ENCODE measurements at places on chromosomes 5 and 9. TPM values are rescaled to one million over a fixed set of nuclear protein-coding genes. Genes with fewer than 3 reads are reported as not detected.

DNA sequence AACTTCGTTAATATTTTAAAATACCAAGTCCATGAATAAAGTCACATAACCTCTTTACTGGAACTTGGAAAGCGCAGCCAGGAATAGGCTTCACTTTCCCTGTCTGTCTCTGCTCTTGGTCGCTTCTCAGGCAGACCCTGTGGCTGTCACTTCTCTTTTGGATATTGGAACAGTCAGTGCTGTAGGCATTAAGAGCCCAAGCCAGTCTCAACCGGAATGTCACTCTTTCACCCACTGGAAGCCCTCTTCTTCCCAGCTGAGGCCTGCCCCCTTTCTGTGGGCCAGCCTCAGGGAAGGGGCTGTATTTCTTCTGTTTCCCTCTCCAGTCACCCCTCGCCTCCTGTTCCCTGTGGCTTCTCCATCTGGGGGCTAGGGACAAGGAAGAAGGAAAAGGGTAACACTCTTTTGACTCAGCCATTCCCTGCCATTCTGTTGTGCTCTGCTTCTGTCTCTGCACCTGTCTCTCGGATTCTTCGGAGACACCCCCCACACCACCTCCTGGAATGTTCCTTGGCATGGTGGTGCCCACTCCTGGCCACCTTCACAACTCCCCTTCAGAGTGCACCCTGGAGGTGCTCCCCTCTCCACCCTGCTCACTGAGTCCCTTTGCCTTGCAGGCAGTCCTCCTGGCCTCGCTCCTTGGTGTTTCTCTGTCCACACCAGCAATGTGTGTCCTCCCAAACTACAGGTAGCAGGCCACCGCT is 103.4 kb downstream of the TRIO start:
- DNase-seq = no peak

GRCh38 chr5:178336889-178337288 is 104.3 kb upstream of the PHYKPL start:
- DNase-seq = no peak

- no peak for DNase-seq
Measured at GRCh38 chr5:65978251-65978650, 51.9 kb downstream of the ERBIN start.

- DNase-seq = no peak
Measured at GRCh38 chr5:149798466-149798865, 68.4 kb downstream of the PPARGC1B start.

- no peak for DNase-seq
Measured at GRCh38 chr5:130067364-130067763, 163.1 kb downstream of the CHSY3 start.

DNA sequence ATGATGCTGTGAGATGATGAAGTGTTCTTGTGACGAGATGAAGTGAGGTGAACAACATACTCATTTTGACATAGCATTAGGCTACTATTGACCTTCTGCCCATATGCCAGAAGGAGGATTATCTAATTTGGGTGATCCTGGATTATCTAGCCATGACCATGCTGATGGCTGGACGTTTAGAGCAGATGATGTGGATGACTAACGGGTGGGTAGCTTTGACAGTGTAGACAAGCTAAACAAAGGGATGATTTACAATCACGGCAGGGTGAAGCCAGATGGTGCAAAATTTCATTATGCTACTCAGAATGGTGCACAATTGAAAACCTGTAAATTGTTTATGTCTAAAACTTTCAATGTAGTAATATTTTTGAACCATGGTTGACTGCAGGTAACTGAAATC is 2403.4 kb upstream of the ACO1 start:
- no peak for DNase-seq

GRCh38 chr9:89983411-89983810 is 378.6 kb downstream of the GADD45G start:
- peak; percentile 28 for DNase-seq

DNA sequence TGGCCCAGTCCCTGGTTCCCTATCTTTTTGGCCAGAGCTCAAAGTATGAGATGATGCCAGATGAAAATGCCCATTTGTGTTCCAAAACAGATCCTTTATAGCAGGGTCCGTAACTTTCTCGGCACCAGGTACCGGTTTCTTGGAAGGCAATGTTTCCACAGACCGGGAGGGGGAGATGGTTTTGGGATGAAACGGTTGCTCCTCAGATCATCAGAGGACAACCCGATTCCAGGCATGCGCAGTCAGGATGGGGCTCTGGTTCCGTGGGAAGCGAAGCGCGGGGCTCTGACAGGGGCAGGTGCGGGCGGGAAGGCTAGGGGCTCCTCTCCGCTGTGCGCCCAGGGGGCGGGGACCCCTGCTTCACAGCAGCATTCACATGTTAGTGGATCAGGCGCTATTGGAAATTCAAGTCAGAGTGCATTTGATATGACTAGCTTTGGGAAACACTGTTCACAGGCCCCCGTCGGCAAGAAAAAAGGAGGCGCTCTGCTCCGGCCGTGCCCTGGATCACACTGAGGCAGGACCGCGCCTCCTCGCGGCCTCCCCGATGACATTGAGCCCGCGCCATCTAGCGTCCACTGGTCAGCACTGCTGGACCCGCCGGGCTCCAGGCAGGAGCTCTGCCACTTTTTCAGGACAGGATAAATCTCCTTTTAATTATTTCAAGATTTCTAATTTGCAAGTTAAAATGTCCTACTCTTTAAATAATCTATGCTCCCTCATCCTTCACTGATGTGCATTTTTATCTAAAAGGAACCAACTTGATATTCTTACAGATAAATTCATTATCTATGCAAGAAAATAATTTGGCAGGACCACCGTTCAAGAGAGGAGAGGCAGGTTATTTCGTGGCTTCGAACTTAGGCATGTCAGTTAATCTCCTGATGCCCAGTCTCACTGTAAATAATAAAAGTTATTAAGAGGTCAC is 190.0 kb downstream of the FANCC start:
- DNase-seq = peak; percentile 75

PRDM9 gene
- total RNA-seq = not detected

SLC6A7 gene
- total RNA-seq = not detected

- DNase-seq = no peak
Measured at GRCh38 chr9:34187891-34188240, 9.0 kb downstream of the UBAP1 start.

DNA sequence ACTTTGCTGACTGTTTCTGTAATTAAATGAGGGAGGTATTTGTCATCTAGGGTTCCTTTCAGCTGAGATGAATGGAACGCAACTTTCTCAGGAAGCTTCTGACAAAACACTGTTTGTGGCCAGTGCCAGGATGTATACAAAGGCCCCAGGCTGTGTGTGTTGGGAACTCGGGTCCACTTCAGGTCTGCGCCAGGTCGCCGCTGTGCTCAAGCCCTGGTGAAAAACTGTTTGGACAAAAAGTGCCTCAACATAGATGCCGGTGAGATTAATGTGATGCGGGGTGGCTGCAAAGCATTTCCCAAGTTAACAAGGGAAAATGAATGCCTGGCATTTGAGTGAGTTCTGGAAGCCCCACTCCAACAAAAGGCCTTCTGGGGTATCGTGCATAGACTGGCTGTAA is 156.4 kb downstream of the GABBR2 start:
- DNase-seq = no peak

ARL14EPL gene
- total RNA-seq = not detected

- no peak for DNase-seq
Measured at GRCh38 chr5:56123531-56124243, 109.4 kb downstream of the ANKRD55 start.

- DNase-seq = peak; percentile 18
Measured at GRCh38 chr5:32020271-32020670, 153.8 kb downstream of the GOLPH3 start.

LTC4S gene
- total RNA-seq = 1.5 TPM

DNA sequence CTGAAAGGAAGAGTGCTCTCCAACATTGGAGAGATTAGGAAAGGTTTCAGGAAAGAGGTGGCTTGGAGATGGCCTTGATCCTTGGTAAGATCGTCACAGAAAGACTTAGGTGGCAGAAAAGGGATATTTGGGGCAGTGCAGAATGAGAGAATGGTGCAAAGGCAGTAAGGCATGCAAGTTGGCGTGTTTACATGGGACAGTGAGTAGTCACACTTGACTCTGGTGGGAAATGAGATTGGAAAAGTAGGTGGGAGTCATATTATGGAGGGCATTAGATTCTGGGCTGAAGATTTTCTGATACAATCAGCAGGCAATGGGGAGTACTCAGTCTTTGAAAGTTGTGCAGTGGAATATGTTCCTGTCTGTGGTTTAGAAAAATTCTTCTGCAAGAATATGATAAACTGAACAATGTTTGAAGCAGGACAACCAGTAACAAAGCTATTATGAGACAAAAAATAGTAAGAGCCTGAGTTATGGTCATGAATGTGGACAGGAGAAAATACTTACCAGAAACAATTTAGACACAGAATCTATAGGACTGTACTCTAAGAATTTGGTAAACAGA is 76.2 kb upstream of the ANKRD55 start:
- DNase-seq = no peak

DNA sequence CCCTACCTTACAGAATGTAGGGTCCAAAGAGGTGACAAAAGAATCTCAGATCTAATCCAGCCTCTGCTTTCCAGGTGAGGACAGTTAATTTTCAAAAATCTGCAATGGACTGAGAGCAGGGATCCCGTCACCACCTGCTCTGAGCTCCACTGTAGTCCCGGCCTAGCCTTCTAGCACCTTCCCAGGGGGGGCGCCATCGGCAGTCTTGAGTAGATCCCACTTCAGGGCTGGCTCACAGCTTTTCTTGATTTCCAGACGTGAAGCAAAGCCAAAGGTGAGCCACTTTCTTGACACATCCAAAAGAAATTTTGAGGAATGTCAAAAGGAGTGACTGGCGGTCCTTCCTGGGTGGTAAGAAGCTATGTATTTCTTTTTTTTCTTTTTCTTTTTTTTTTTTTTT is 114.1 kb downstream of the SYK start:
- peak; percentile 60 for DNase-seq

- no peak for DNase-seq
Measured at GRCh38 chr5:149707097-149707496, 23.0 kb upstream of the PPARGC1B start.

DNA sequence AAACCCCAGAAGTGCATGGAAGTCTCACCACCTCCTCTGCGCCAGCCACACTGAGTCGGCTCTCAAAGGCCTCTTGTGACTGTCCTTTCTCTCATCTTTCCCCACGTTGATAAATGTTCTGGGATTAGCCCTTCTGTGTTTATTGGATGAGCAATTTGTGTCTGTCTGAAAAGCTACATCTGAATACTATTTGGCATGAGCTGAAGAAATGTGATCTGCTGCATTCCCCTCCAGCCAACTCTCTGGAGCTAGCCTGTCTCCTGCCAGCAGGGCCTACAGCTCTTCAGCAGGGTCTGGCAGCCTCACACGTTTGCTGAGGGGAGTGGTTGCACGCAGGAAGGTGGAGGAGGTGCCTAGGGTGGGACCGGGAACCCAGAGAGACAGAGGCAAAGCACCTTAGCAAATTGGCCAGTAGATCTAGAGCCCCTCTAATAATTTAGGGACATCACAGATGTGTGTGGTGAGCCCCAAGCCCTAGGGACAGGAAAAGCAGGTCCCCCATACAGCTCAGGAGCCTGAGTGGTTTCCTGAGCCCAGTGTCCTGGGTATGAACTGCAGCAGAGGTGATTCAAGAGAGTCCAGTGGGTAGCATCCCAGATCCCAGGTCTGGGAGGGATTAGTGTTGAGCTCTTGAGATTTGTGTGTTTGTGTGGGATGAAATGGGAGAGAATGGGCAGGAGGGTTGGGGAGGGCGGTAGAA is 20.5 kb upstream of the B4GALT1 start:
- no peak for DNase-seq

UBE2QL1 gene
- total RNA-seq = 0.19 TPM

DNA sequence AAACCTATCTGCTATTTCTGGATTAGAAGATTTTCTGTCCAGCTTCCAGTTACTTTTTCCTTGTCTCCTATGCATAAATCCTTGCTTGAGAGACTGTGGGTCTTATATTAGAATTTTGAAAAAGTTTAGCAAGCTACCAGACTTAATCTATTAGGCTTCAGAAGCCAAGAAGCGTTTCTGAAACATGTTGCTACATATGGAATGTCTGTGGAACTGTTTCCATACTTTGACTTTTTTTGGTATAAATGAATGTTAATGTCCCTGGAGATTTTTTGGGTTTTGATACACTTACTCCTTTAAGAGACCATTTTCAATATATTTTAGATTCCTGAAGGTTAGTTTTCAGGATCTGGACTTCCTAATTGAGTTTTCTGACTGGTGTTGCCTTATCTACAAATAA is 191.4 kb upstream of the SGCD start:
- no peak for DNase-seq

FBXL7 gene
- total RNA-seq = not detected

DNA sequence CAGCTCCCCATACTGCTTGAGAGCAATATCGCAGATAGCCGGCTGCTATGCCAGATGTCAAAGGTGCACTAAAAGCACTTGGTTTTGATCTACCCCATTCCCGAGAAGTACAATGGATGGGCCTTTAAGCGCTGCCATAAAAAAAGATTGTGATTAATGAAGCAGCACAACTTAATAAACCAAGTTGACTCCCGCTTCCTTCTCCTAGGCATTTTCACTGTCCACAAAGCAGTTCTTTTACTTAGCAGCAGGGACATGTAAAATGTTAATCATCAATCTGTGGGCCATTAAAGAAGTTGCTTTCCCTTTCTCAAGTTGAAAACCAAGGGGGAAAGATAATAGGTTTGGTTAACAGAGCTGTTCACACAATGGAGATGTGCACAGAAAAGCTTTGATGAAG is 176.4 kb downstream of the TRPM6 start:
- no peak for DNase-seq

DNA sequence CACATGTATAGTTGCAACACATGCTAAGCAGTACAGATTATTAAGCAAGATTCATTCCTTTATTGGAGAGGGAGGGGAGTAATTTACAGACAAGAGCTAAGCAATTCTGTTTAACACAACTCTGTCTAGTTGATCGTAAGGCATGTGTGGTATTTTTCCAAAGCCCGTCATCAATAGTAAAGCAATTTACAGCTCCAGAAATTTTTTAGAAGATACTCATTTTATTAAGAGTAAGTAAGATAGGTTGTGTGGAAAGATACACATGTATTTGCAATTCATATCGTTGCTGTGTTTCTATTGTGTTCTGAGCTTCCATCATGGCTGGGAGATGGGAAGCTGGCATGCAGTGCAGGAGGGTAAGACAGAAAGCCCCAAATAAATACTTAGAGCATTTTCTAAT is 289.2 kb upstream of the TMEM161B start:
- DNase-seq = no peak

SELENOP gene
- 0.34 TPM for total RNA-seq

NEUROG1 gene
- not detected for total RNA-seq

FCN2 gene
- not detected for total RNA-seq

GRCh38 chr5:168611165-168611564 is 32.0 kb upstream of the PANK3 start:
- no peak for DNase-seq

ADGRD2 gene
- total RNA-seq = not detected

DNA sequence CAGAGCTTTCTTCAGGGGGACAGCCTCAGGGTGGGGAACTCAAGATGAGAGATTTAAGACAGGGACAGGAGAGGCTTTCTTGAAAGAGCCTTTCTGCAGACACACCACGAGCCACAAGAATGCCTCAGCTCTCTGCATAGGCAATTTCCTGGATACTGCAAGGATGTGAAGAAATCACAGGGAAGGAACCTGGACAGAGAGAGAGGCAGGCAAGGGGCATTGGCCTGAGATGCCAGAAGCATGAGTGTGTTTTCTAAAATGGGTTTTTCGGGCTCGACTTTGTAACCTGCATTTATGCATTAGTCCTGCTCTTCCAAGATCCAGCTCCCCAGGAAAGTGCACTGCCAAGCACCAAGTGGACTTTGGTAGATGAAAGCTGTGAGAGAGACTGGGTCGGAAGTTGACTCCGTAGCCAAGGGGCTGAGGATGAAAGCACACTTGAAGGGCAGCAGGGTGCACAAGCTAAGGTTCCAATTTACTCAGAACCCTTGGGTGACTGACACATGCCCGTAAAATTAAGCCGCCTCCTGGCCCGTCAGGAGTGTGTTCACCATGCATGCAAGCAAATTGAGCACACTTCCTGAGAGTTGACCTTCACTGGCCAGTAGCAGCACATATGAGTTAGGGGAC is 90.9 kb downstream of the CFAP90 start:
- DNase-seq = no peak

MARCOL gene
- total RNA-seq = not detected
